PC-3 (cell line): ENCODE measurements at places on chromosomes 1 and 21.

DNA sequence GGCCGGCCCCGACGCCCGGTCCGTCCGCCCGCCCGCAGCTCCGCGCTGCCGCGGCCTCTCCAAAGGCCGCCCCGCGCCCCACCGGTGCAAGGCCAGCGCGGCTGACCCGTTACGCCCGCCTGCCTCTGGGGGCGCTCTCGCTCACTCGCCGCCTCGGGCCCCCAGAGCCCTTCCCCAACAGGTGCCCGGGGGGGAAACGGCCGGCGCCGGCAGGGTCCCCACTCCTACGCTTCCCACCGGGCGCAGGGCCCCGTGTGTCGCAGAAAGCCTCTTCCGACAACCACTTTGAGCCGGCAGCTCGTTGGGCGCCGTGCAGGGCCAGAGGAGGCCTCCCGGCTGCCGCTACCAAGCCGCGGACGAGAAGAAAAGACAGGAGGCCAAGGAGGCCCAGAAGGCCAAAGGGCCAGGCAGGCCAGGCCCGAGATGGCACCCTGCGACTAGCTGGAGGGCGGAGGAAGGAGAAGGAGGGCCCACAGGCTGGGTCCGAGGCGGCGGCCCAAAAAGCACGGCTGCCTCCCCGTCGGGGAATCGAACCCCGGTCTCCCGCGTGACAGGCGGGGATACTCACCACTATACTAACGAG is 64.9 kb upstream of the FCGR2A start:
- peak overlapping the region; percentile 60 for H3K27ac ChIP-seq
- peak overlapping the region; percentile 79 for H3K4me3 ChIP-seq
- H3K36me3 ChIP-seq: no peaks in the 10 kb centered on the region
- no peaks in the 10 kb centered on the region for H3K27me3 ChIP-seq
- H3K4me1 ChIP-seq: peaks cover 7% of the 10 kb centered on the region

DNA sequence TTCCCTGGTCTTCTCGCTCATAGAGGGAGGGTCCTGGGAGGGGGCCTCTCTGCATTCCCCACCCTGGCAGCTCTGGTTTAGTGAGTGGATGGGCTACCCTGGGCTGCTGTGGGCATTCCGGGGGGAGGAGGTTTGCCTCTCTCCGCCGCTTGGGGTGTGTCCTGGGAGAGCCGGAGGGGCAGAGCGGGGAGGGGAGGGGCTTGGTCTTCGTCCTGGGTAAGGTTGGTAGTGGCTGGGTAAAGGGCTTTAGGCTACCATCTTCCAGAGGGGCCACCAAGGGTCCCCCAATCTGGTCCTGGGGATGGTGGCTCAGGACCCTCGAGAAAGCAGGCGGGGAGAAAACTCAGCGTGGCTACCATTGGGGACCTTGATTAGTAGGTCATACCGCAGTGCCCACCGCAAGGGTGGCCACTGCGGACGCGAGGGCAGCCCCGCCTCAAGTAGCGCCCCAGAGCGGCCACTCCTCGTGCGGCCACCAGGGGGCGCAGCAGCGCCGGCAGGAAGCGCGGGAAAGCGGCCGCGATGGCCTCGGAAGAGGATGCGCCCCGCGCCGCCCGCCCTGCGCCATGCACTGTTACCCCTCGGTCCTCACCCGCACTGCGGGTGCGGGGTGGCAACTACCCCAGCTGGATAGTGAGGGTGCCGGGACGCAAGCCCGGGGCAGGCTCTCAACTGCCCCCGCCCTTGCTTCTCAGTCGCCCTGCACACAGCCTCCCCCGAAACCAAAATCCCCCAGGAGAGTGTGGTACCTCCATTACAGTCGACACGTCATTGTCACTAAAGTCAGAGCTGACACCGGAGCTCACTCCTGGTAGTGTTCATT is 44.1 kb upstream of the SLC25A33 start:
- no peak overlapping the region for H3K27ac ChIP-seq
- no peaks in the 10 kb centered on the region for H3K36me3 ChIP-seq
- peaks cover 8% of the 10 kb centered on the region; the same call in 1 of the 2 replicates for H3K4me1 ChIP-seq
- peak overlapping the region; percentile 26; the same call in 1 of the 2 replicates for H3K4me3 ChIP-seq

DNA sequence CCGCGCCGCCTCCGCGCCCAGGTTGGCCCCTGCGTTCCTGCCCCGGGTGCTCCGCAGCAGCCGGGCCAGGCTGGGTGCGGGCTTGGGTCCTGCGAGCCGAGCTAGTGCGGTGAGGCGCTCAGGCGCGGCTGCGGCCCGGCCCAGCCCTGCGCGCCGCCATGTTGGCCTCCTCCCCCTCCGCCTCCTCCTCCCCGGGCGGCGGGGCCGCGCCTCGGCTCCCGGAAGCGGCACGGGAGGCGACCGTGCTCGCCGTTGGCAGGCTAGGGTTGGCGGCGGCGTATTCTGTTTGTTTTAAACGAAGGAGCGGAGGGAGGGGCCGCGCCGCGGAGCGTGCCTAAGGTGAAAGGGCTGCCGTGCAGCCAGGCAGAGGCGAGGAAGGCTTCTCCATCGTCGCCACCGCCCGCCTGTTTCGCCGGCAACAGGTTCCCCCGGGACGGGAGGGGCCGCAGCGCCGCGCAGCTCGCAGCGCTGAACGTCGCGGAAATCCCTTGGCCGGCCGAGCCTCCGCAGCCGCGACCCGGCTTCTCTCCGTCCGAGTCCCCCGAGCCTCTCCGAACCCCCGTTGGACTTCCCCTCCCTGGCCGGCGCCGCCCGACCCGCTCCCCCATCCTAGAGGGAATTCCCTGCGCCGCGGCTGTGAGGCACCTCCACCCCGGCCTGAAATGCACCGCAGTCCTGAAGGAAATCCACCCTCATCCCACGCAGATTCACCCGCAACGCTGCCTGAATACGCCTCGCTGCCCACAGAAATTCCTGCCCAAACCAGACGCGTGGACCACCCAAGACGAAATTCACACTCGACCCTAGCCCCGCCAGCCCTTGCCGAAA is at the start of gene USP24:
USP24 (minus strand) TSS at position 171 of the 828 bp plus-strand sequence. CDS start 251 bp downstream, outside the sequence.
- H3K27ac ChIP-seq: peak within 1 kb of the TSS; percentile 60
- peaks cover 42% of the 10 kb centered on the region for H3K4me1 ChIP-seq
- DNase-seq: peak; percentile 81
- no peaks in the 10 kb centered on the region for H3K36me3 ChIP-seq

- no peak overlapping the region for H3K4me3 ChIP-seq
- no peaks in the 10 kb centered on the region for H3K36me3 ChIP-seq
- DNase-seq: no peak
Observed at GRCh38 chr1:147773215-147773715, 12.9 kb upstream of the GJA5 start.

GRCh38 chr1:116261227-116261626 is 111.8 kb upstream of the ATP1A1 start:
- no peaks in the 10 kb centered on the region for H3K36me3 ChIP-seq
- no peak overlapping the region for H3K4me3 ChIP-seq
- no peak for DNase-seq
- H3K4me1 ChIP-seq: no peaks in the 10 kb centered on the region
- no peak overlapping the region for H3K27ac ChIP-seq

DNA sequence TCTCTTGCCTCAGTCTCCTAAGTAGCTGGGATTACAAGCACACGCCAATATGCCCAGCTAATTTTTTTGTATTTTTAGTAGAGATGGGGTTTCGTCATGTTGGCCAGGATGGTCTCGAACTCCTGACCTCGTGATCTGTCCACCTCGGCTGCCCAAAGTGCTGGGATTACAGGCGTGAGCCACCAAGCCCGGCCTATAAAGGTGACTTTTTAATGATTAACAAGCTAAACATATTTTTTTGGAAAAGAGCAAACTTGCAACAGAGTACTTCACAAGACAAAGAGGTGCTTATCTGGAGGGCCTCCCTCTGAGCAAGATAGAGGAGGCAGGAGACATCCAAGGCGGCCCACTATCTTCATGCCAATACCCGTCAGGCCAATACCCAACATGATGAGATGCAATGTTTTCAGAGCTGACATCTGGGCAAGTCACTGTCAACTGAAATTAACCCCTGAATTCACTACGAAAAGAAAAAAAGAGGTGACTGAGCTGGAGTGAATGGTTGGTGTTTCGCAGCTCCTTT is 10.5 kb downstream of the BCAR3 start:
- H3K27me3 ChIP-seq: no peaks in the 10 kb centered on the region
- no peak overlapping the region for H3K4me3 ChIP-seq
- H3K4me1 ChIP-seq: peaks cover 94% of the 10 kb centered on the region
- no peak for DNase-seq
